Epithelial cell of esophagus (primary cell): ENCODE measurements at places on chromosomes 5 and 9.

DNA sequence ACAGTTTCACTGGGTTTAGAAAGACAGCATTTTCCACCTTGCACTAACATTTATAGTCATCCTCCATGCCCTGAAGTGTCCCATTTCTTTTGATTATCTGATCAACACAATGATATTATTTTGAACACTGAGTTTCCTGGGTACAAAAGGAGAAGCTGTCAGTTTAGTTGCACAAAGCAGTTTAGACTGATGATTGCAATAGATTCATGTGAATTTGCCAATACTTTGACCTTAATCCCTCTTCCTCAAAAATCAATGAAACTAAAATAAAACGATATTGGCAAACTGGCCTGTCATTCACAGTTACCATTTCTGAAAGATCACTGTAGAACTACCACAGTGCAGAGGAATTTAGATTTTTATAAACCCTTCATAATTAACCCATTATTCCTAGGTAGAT lies 34.2 kb upstream of the RASGRF2 start:
- DNase-seq = no peak

GRCh38 chr5:53008751-53009150 lies 19.6 kb downstream of the ITGA2 start:
- DNase-seq = peak; percentile 93

GRCh38 chr9:122940454-122940748 lies 419 bp upstream of the RABGAP1 start:
- no peak for DNase-seq

GRCh38 chr9:91117959-91118703 lies 243.6 kb downstream of the AUH start:
- DNase-seq = no peak

DNA sequence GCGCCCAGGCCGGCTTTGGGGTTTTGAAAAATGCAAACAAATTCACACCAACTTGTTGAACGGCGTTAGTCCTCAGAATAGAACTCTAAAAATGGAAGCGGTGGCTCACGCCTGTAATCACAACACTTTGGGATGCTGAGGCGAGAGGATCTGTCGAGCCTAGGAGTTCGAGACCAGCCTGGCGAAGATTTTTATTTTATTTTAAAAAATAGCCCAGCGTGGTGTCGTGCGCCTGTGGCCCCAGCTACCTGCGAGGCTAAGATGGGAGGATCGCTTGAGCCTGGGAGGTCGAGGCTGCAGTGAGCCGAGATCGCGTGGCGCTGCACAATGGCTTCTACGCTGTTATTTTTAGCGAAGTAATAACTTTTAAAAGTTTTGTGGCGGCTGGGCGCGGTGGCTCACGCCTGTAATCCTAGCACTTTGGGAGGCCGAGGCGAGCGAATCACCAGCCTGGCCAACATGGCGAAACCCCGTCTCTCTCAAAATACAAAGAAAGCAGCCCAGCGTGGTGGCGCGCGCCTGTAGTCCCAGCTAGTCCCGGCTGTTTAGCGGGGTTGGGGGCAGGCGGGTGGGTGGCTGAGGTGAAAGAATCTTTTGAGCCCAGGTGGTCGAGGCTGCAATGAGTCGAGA lies 694 bp upstream of the PLIN2 start:
- DNase-seq = no peak

GRCh38 chr5:82698026-82698425 lies 379.2 kb downstream of the TMEM167A start:
- no peak for DNase-seq

DNA sequence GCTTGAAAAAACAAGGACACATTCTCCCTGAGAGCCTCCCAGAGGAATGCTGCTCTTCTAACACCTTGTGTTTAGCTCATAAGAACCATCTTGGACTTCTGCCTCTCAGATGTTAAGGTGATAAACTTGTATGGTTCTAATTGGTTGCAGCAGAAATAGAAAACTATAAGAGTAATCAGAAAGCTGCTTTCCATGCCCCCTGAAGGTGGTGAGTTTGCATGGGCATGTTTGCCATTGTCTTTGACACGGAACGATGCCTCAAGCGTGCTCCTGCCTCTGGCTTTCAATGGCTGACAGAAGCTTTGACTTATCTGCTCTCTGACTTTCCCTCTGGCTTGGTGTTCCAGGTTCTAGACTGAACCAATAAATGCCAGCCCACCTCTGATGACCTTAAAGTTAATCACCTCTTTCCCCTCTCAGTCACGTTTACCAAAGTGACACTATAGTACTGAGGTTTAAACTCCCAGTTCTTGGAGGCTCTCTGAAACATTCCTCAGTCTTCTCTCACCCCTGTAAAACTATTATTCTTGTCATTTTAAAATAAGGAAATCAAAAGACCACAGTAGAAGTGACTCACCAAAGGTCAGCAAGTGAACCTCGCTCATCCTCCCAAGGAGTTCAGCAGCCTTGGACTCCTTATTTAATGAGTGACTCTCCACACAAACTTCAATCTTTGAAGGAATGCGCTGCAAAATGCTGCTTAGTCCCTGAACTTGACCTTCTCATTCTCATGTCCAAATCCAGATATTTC lies 103.6 kb downstream of the PIK3R1 start:
- DNase-seq = peak; percentile 35

DNA sequence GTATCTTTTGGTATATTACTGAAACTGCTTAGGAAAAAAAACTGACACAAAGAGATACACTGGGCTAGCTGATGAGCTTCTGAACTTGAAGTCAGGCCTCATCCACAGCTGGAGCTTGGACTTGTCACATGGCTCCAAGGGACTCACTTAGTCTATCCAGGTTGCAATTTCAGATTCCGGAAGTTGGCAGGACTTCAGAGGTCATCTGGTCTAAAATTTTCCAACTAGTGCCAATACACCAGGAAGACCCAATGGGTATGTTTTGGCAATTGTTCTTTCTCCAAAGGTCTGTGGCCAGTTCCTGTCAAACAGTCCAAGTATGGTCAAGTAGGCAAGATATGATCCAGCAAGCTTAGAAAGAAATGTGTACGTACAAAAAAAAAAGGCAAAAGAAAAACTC lies 36.7 kb downstream of the MRPS27 start:
- no peak for DNase-seq

DNA sequence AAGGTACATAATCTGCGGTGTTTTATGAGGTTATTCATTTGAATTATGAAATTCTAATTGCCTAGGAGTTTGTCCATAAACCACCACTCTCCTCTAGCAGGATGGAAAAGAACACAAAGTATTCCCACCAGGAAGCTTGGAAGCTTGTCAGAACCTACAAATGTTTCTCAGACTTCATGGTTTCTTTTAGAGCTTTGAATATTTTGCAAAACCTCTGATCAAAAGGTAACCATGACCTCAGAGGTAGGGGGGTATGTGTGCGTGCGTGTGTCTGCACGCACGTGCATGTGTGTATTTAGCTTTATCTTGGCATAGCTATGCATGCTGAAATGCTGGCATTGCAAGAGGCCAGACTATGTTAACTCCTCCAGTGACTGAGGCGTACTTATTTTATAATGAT lies 847.0 kb downstream of the TLE1 start:
- DNase-seq = peak; percentile 13

GRCh38 chr9:17137566-17137965 lies 2.7 kb downstream of the CNTLN start:
- DNase-seq = no peak

DNA sequence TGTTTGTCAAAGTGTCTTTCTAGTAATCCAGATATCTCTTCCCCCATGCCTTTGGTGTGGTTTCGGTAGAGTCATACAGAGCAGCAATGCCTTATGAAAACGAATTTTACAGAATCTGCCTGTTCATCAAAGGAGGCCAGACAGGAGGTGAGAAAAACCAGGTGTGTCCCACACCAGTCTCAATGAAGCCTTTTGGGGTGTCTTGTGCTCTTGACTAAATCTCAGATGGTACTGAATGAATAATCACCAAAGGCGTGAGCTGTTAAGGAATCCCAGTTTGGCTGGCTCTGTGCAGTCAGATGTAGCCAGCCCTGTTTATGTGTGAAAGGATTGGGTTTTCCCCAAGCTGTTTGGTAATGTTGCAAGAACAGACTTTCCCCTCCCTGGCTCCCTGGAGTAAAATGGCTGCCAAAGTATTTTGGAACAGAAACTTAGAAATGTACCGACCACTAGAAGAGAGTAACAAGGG lies 70.8 kb upstream of the CDKN2B start:
- DNase-seq = peak; percentile 96

DNA sequence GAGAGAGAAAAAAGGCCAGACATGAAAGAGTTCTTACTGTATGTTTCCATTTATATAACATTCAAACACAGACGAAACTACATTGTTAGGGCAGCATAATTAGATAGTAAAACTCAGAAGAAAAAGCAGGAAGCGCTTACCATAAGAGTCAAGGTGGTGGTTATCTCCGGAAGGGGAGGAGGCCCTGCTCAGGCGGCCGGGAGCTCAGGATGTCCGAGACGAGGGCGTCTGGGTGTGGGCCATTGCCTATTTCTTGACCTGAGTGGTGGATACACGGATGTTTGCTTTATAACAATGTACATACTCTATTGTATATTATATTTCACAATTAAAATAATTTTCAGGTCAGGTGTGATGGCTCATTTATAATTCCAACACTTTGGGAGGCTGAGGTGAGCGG lies 80.9 kb upstream of the COL5A1 start:
- no peak for DNase-seq

DNA sequence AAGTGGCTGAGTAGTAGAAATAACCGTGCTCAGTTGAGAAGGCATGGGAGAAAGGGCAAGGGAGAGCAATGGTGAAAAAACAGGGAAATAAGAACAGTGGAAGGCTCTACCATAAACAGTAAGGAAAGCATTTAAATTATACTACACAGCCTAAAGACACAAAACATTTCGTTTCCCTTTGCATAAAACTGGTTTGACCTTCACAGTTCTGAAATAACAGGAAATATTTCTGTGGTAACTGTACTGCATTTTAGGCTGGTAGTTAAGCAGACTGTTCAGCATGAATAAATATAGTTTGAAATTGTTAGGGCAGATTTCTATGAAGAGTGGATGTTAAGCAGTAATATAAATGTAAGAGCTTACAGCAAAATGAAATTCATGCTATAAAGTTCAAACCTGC lies 147.5 kb downstream of the CSNK1G3 start:
- no peak for DNase-seq

DNA sequence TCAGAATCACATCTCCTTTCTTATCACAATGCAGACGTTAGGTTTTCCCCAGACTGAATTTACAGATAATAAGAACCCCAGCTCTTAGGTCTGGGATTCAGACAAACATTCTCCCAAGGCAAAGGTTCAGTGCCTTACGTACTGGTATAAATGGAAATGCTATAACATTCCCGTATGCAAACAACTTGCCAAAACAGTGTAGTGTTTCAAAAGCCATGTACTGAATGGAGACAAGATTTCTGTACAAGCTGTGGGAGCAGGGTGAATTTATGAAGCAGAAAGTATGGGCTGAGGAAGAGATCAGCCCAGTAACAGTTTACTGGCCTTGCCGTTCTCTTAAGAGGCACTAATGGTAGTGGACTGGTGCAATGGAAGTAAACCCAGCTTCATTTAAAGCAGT lies 225.5 kb upstream of the ZNF462 start:
- DNase-seq = no peak

GRCh38 chr5:103013933-103014552 lies 105.9 kb downstream of the GIN1 start:
- DNase-seq = peak; percentile 17

GRCh38 chr9:27497883-27498417 lies 26.1 kb upstream of the IFNK start:
- no peak for DNase-seq

- no peak for DNase-seq
Measured at GRCh38 chr9:37037503-37038301, 3.6 kb upstream of the PAX5 start.

GRCh38 chr9:125992557-125992956 lies 245.4 kb downstream of the PBX3 start:
- no peak for DNase-seq

- DNase-seq = no peak
Measured at GRCh38 chr5:87877495-87877894, 391.1 kb downstream of the TMEM161B start.

DNA sequence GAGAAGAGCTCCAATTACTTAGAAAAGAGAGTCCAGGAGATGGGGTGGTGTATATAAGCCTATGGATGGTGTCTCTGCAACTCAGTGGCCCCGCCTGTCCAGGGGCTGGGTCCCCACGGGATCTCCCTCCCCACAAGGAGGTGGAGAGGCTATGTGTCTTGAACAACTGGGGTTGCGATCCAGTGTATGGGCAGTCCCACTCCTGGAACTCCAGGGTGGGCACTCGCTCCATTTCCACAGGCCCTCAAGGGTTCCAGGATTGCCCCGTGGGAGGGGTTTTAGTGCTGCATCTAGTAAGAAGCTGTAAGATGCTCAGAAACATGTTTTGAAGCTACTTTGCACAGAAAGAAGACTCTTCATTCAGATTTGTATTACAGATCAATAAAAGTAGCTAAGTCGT lies 558 bp upstream of the SMAD5 start:
- DNase-seq = no peak

- peak; percentile 21 for DNase-seq
Measured at GRCh38 chr5:89034588-89034987, 151.6 kb upstream of the MEF2C start.

DNA sequence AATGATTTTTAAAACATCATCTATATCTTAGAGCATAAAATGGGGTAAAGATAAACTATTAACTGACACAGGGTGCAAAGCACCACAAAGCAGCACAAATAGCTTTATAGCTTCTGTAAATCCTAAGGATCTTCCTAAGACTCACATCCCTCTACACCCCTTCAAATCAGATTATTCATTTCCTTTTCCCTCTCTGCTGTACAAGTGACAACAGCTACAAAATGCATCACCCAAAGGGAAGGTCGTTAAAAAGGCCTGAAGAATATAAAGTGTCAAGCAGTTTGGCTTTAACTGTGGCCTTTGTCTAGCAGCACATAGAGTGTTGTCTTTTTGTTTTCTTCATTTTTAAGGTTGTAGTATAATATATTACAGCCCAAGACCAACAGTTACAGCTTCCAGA lies 422.1 kb downstream of the PDE4D start:
- no peak for DNase-seq

- DNase-seq = peak; percentile 29
Measured at GRCh38 chr5:90099099-90099498, 310.5 kb downstream of the CETN3 start.

DNA sequence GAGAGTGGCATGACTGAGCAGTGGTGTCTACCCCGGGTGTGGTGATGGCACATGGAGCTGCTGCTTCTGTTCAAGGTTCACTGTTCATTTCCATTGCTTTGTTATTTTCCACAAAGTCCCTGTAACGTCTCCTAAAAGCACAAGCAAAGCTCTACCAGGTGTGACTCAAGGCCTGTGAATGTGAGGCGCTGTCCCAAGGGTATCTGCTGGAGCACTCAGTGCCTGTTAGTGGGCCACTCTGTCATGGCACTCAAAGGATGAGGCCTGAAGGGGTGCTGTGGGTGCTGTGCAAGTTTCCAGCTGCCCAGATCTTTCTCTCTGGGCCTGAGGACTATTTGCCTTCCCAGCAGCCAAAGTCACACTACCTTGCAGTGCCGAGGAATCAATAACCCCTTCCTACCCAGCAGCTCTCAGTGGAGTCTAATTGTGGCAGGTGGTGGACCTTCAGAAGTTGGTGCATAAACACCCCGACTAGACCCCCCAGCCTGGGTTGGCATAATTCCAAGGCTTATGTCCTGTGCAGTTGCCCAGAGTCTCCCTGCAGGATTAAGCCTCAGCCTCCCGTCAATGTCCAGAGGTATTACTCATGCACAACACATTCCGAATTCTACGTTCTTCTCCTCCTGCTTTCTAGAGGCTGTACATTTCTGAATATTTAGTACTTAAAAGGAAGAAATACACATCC lies 17.4 kb upstream of the PTCH1 start:
- DNase-seq = no peak
